Suppressor macrophage (primary cell): ENCODE measurements at places on chromosomes 3 and 15.

DNA sequence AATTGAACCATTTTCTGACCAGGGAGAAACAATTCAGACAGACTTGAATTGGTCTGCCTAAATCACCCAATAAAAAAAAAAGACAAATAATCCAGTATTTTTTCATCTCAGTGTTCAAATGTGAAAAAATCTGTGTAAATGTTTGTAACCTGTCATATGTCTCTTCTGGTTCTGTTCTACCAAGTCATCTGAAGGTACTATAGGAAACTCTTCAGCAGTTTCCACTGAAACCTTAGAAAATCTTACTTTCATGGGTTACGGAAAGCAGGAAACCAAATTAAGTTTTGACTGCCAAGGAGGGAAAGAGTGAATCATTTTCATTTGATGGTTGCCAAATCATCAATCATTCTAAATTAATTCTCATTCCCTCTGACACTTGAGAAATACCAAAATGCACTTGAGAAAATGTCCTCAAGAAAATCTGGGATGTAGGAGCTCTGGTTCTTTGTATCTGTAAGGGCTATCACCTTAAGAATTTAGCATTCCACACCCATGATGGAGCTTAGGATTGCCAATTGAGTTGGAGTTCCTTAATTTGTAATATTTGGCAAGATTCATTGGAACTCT is 278.2 kb upstream of the KCNH8 start:
- no peak for DNase-seq

DNA sequence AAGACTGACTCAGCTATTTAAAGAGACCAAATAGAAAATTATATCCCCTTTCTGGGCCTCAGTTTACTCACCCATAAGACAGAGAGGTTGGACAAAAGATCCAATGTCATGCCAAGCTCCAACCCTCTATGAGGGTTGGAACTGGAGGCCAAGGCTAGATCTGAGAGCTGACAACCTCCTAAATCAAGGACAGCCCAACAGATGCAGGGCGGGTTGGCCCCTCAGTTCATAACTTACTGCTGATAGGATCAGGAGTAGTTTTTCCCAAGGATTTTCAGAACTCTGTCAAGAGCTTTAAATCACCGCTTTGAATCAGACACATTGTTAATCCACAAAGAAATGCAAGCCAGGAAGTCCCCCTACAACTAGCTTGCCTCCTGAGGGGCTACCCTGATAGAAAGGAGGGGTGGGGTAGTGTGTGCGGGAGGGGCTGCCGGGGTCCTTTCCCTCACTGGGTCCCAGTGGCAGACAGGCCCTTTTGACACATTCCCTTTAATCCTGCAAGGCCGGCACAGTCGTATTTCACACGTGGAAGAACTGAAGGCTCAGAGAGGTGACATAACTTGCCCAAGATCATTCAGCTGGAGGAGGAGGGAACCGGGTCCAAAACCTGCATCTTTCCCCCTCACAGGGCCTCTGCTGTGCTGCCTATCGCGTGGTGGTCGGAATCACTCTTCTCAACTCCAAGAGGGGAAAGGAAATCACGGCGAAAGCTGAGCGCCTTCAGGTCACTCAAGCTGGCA is 21.4 kb downstream of the BMF start:
- no peak for DNase-seq

- no peak for DNase-seq
Observed at GRCh38 chr3:165903885-165904630, 66.8 kb upstream of the BCHE start.

- no peak for DNase-seq
Observed at GRCh38 chr3:171807806-171808205, 2.5 kb downstream of the PLD1 start.

DNA sequence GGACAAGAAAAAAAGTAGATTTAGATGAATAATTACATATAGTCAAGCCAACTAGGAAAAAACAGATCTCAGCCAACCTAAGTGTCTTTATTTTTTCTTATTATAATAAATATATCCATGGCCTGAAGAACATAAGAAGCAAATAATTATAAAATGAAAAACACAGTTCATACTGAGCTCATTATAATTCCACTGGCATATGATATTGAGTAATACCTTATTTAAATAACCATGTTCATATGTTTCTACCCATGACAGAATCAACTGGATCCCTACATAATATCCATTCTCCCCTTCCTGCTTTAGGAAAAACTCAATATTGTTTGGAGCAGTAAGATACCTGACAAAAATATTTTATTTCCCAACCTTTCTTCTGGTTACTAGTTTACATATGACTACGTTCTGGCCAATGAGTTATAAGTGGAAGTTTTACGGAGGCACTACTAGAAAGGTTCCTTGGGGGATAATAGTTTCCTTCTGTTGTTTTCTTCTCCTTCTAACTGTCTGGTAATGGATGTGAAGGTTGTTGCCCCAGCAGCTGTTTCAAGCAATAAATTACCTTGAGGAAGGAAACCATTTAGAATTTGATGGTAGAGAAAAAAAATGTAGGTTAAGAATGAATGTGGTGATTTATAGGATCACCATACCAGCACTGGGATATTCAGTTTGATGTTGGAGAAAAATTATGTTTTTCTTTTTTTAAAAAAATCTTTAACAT is 184.1 kb upstream of the MBNL1 start:
- DNase-seq: no peak

- no peak for DNase-seq
Observed at GRCh38 chr3:59512066-59512465, 462.2 kb upstream of the CFAP20DC start.

- no peak for DNase-seq
Observed at GRCh38 chr3:188807006-188807405, 364.8 kb upstream of the TPRG1 start.

GRCh38 chr15:84889313-84889990 is 5.0 kb downstream of the SLC28A1 start:
- DNase-seq: no peak

DNA sequence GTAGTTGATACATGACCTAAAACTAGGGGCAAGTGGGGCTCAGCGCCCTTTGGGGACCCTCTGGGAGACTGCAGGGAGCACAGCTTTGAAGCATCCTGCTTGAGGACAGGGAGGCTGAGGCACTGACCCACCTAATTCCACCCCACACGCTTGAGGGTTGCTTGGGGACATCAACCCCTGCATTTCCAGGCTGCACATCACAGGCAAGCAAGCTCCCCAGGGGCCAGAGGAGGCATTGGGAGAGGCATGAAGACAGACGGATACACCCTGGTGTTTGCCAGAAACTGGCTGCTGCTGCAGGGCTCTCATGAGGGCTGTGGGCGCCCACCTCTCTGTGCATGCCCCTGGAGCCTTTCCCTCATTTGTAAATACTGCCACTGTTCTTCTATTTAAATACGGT is 99.3 kb downstream of the ABHD5 start:
- no peak for DNase-seq

DNA sequence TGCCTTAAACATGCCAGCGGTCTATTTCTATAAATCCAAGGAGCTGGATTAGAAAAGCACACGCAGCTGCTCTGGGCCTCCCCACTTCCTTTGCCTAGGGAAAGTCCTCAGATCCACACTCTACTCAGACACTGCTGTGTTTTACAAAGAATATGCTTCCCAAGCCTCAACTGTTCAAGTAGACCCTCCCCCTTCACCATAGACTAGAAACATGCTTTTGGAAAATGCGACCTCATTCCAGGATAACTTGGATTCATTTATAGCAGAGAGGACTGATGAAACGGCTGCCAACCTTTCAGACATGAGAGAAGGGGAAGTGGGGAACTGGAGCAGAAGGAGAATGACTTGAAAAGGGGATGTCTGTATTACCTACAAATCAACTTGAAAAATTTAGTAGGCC is 64.0 kb downstream of the P3H2 start:
- peak; percentile 5 for DNase-seq

DNA sequence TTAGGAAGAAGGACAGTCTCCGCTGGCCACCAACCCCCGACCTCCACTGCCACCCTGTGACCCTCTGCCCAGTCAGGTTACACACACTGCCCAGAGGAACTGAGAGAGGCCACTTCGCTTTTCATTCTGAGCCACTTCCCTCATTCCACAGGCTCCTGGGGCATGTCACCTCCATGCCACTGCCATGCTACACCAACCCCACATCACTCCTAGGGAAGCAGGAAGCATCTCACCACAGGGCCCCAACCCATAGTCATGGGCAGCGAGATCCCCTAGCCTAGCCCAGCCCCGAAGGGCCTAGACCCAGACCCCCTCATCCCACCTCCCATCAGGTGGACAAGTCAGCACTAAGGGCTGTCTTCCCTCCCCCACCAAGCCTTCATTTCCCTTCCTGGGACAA is 1.4 kb downstream of the PLCB2 start:
- peak; percentile 68 for DNase-seq

DNA sequence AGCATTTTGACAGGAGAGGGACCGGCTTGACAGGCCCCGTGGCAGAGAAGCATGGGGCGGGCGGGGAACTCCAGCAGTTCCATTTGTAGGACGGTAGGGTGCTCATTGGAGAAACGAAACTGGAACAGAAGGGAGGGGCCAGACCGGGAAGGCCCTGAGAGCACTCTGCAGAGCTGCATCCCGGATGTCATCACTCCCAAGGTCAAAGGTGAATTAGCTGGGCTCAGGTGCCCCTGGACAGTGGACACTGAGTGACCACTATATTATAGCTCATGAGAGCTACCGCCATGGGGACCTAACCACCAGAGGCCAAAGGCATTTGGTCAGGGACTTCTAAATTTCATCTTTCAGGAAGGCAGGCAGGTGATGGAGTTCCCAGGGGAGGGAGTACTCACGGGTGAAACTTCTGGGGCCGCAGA is 7.3 kb downstream of the CSRNP1 start:
- DNase-seq: peak; percentile 88

GRCh38 chr15:87732976-87733375 is 523.6 kb downstream of the NTRK3 start:
- DNase-seq: no peak

DNA sequence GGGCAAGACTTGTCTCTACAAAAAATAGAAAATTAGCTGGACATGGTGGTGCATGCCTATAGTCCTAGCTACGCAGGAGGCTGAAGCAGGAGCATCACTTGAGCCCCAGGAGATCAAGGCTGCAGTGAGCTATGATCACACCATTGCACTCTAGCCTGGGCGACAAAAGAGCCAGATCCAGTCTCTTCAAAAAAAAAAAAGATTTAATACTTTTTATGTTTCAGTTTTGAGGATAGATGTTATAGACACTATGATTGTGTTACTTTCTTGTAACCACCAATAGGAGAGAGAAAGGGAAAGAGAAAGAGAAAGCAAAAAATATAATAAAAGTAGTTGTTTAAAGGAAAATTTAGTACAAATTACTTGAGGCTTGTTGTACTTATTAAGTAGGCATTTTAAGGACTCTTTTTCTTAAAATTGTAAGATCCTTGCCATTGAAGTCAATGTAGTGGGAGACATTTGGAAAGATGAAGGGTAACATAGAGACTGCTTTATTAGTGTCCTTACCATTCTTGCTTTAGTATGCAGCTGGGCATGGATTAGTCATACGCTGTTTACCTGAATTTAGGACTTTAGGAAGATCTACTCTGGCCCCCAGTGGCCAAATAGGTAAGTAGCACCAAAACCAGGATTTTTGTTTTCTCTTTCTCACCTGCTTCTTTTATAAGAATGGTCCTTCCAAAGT is 35.1 kb upstream of the ZDHHC23 start:
- peak; percentile 14 for DNase-seq

DNA sequence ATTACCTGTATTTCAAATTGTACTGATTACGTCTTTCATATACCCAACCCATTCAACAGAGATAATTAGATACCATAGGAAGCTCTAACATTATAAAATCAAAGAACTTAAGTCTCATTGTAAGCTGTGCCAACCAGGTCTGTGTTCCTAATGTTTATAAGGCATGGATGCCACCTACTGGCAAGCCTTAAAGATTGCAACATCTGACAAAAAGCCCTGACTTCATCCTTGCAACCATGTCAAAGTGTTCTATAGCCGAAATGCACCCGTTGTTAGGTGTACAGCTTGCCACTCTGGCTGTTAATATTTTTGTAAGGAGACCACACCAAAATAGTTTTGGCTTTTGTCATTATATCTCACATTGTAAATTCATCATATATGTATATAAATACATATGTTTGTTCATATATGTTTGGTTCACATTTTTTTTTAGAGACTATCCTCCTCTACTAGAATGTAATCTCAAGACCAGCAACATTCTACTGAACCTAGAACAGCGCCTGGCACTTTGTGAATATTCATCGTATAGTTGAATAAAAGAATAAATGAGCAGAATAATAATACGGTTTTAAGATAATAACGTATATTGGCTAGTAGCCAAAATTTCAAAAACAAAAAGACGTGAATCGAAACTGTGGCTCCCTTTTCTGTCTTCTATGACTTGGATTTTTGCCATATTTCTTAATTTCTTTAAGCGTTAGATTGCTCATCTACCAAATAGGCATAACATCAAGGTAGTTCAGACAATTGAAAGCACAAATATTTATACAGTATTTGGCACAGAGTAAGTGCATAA is 258.1 kb downstream of the TBL1XR1 start:
- DNase-seq: peak; percentile 67

GRCh38 chr3:183966361-183966791 is 51.3 kb downstream of the ABCC5 start:
- no peak for DNase-seq

DNA sequence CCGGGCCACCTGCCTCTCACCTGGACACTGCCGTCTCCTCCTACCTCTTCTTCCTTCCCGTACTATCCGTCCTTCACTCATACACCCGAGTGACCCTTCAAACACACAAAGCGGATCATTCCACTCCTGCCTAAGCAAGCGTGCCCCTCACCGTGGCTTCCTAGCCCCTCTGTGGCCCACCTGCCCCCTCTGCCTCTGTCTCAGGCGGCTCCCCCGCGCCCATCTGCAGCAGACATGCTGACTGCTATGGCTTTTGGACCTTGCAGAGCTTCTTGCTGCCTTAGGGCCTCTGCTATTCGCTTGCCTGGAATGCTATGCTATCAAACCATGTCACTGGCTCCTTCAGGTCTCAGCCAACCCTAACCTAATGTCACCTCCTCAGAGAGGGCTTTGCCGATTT is 38.1 kb downstream of the SLC28A1 start:
- no peak for DNase-seq

DNA sequence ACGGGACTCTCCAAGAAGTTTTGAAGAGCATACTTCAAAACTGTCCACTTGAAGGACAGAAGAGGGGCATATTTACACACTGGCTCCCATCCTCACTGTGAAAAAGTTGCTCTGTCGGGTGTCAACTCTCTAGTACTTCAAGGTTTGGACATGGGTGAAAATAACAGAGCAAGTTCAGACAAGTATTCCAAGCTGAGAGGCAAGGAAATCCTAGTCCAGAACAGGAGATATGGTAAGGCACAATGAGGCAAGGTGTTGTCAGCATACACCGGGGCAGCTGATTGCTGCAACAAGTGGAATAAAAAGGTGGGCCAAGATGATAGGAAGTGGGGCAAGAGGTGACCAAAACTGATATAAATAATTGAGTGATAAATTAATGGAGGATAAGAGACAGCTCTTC is 4.8 kb upstream of the TFDP2 start:
- DNase-seq: no peak

GRCh38 chr3:111979434-111980038 is 710 bp downstream of the ABHD10 start:
- peak; percentile 90 for DNase-seq

DNA sequence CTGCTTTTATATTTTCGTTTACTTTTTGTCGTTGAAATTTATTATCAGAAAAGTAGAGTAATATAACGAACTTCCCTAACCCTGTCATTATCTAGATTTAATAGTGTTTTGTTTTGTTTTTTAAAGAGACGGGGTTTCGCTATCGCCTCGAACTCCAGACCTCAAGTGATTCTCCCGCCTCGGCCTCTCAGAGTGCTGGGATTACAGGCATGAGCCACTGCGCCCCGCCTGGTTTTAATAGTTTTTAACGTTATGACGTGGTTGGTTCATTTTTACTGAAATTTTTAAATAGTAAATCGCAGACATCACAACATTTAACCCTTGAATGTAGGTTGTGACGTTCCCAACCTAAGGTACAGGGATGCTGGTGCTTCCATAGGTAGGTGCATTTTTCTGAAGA is 1.0 kb downstream of the NGRN start:
- no peak for DNase-seq
